Esophagus squamous epithelium (tissue), 5 donors: ENCODE measurements at places on chromosomes 11 and 22.

GRCh38 chr22:44544816-44545433 lies 46.9 kb upstream of the RTL6 start:
- no peak for DNase-seq

DNA sequence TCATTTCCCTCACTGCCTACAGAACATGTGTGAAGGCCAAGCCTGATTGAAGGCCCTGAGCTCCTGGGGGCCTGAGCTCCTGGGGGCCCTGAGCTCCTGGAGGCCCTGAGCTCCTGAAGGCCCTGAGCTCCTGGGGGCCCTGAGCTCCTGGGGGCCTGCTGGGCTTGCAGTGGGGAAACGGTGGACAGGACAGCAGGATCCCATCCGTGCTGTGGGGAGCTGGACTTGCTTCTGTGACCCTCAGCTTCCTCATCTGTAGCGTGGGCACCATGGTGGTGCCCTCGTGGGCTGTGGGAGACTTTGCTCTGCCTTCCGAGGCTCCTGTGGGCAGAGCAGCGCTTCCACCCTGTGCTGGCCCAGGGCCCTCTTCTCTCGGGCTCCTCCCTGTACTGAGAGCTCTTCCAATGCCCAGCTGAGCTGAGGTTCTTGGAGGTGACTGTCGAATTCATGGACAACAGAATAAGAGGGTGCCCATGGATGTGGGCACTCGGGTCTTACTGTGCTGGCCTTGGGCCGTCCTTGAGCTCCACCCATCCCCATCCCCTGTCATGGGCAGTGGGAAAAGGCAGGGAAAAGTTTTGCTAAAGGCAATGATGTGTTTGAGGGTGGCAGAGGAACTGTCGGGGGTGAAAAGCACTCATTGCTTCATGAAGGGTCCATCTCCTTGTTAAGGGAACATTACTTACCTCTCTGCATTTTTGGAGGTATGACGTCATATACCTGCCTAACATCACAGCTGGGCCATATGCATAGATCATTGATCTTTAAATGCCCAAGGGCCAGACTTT lies 786.7 kb downstream of the TBC1D22A start:
- DNase-seq = no peak

DNA sequence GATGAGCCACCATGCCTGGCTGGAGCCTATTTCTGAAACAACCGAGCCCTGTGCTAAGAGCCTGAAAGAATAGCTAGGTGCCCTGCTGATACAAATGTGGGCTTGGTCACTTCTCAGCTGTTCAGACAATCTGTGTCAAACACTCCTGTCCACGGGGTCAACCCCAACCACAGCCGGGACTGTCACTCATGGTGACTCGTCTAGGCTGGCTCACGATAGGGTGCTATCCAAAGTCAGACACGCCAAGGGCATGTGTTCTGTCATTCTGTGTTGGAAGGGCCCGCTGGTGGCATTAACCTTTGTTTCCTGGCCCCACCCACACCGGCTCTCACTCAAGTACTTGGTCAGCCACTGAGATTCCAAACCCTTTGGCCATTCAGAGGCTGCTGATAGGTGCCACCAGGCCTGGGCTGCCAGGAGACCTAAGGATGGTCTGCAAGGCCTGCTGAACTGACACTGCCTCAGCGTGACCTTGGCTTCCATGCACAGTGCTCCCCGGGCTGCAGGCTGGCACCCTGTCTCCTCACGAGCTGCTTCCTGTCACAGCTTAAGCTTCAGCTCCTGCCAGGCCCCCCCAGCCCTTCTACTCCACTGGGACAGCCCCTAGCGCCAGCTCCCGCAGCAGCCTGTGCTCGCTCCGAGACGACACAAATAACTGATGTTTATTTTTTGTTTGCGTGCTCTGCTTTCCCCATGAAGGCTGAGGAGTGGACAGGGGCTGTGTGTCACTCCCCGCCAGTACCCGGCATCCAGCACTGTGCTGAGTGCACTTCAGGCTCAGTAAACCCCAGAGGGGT lies 14.2 kb upstream of the CDC42BPG start:
- no peak for DNase-seq

DNA sequence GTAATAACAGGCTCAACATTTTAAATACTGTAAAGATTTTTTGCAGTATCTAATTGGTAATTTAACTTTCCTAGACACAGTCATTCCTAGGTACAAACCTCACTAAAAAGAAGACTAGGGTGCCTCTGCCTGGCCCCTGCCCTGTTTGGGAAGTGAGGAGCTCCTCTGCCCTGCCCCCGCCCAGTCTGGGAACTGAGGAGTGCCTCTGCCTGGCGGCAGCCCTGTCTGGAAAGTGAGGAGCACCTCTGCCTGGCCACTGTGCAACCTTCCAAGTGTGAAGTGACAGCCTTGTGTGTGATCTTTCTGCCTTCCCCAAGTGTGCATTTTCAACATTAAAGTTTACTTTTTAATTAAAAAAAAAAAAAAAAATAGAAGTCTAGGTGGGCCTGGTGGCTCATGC lies 4.2 kb downstream of the CHORDC1 start:
- no peak for DNase-seq

DNA sequence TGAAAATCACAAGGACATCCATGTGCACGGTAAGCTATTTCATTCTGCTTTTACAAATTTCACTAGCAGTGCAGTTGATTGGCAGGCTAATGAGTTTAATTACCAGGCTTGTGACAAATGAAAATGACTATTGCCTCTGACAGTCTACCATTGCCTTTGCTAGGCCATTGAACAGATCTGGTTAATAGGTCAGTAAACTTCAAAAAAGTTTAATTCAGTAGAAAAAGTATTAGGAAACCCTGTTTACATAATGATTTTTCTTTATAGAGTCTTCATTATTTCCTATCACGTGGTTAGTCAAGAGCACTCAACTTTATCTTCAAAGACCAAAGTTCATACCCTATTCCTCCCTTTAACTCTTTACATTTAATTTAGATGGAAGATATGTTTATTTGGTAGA lies 77.0 kb downstream of the PRMT3 start:
- no peak for DNase-seq

GRCh38 chr11:109590782-109591181 lies 168.8 kb downstream of the C11orf87 start:
- no peak for DNase-seq

GRCh38 chr22:49948958-49949913 lies 11.3 kb upstream of the PIM3 start:
- DNase-seq = no peak

DNA sequence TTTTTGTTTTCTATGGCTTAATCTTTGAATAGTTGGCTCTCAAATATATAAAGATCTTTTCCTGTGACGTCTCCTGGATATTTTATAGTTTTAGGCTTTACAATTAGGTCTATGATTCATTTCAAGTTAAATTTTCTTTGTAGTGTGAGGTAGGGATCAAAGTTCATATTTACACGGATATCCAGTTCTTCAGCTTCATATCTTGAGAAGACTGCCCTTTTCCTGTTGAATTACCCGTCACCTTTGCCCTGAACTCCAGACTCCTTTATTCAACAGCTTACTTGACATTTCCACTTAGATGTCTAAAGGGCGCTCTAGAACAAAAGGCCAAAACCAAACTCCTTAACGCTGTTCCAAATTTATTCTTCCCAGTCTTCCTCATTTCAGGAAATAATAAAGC lies 51.7 kb downstream of the TTC17 start:
- no peak for DNase-seq

DNA sequence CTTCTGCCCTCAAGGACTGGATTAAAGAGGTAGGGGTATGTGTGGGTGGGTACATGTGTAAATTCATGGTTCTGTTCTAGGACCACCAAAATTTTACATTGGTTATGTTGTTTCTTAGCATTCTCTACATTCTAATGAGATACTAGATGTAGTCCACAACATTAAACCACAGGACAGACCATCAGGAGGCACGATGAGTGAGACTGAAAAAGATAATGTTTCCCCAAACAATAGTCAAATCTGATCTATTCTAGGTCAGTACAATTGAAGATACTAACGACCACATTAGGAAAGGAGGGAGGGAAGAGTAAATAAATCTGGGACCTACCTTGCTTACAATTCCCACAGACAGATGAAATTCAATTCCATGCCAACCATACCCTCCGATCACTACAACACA lies 42.2 kb downstream of the MRTFA start:
- no peak for DNase-seq

DNA sequence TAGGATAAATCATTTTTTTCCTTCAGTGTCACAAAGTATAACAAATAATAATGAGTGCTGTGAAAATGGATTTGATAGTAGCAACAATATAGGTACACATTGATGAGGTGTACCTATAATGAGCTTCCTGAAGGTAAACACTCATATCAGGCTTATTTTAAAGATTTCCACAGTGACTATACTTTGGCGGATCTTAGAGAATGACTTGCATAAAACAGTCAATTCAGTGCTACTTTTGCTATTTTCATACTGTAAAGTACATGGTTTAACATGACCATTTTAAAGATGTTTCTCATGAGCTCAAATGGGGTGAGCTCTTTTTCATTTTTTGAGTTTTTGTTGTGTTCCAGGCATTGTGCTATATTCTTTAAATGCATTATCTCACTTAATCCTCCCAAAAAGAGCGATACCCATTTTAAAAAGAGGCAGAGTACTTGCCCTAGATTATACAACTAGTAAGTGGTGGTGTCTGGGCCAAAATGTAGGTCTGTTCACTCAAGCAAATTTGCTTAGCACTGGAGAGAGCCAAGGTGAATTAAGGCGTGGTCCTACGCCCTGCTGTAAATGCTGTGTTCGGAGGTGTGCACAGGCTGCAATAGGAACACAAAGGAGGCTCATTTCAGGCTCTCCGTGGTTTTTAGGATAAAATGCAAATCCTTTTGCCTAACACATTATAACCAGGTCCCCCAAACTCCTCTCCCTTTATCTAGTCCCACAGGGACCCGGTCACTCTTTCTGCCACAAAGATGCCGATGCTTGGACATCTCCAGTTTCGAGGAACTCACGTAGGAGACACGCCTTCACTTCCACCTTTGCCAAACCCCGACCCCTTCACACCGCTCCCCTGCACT lies 617 bp upstream of the ALKBH3 start:
- no peak for DNase-seq

GRCh38 chr11:118735203-118735602 lies 55.8 kb upstream of the TREH start:
- DNase-seq = no peak

DNA sequence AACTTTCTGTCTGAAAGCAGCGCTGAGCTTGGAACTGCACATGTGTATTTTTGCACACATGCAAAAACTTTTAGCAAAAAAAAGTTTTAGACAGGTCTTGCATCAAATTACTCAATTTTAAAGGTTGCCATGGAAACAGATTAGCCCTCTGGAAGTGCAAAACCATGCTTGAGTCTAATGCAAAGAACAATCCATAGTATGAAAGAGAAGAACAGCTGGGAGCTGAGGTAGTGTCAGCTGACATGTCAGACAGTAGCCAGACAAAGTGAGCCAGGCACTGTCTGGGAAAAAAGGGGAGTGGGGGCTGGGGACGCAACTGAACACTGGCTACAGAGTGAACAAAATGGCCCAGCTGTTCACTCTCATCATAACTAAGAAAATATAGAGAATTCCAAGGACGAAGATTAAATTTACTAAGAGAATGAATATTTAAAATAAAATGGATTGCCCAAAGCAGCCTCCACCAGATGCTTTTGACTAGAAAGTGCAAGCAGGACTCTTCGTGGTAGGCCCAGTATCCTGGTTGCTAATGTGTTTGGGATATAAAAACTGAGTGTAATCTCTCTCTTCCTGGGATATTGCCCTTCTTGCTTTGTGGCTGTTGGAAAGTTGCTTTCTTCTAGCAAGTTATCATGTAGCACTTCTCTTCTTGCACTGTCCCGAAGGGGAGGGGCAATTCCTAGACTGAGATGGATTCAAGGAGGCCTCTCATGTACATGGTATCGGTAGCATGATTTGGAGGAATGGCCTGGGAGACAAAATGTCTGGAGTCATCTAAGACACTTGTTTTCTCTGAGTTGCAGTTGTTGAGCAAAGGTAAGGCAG lies 434.1 kb upstream of the FAT3 start:
- DNase-seq = no peak

DNA sequence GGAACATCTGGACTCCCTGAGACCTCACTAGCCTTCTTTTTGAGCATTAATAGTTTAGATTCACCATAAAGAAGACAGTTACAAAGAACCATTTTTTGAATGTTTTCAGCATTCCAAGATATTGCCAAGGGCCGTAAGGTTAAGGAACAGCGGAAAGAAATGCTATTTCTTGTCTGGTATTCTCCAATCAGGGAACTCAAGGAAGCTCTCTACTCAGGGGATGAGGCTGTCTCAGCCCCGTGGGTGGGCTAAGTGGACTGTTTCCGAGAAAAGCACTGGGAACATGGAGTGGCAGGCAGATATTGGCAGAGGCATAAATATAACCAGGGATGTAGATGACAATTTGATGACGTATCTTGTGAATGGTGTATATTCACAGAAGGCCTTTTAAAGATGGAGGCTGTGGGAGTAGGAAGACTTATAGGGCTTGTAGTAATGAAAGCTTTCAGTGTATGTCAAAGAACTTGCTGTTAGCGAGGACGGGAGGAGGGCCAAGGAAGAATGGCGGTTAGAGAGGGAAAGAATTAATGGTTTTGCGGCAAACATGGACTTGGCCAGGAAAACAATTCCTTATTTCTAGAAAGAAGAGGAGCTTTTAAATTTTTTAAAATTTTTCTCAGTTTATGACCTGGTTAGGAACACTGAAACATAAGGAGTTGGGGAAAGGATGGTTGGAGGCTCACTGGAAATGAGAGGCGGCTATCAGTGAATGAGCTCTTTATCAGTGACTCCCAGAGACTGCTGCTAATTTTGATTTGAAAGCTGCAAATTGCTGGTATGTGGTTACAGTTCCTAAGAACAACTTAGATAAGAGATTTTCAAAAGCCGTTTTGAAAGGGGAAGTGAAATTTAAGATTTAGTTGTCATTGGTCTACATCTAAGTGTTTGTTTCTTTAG lies 64.6 kb downstream of the ST3GAL4 start:
- DNase-seq = no peak

GRCh38 chr22:49971232-49972162 lies 10.9 kb downstream of the PIM3 start:
- DNase-seq = no peak

DNA sequence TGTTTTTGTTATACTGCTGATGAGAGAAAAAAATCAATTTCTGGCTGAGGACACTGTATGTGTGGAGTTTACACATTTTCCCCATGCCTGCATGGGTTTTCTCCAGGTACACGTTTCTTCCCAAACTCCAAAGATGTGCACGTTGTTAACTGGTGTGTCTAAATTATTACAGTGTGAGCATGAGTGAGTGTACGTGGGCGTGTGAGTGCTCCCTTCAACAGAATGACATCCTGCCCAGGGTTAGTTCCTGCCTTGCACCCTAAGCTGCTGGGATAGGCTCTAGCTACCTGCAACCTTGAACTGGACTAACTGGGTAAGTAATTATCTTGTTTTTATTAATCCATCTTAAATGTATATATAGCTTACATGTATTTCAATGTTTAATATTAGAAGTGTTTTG lies 5.5 kb downstream of the NPAT start:
- no peak for DNase-seq

- DNase-seq = no peak
These were observed 44.3 kb downstream of the DKK3 start for GRCh38 chr11:11963842-11964773.

- no peak for DNase-seq
These were observed 128 bp downstream of the TAF10 start for GRCh38 chr11:6611963-6612212.

DNA sequence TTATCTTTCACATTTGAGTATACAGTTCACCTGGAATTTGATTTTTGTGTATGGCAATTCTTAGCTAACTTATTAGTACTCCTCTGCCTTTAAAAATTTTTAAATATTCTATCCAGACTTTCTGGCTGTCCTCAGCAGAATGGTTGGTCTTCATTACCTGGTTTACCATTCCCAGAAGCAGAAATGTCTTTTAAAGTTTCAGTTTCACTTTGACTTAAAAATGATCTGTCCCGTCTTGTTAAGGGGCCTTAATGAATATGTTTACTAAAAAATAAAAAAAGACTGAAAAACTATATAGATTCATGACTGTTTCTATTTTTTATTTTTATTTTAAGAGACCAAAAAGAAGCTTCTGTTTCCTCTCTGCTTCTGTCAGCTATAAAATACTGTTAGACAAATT lies 70.5 kb upstream of the TNRC6B start:
- DNase-seq = no peak
